ENCODE measurements at places on chromosomes 6 and 20. TPM values are rescaled to one million over a fixed set of nuclear protein-coding genes. Genes with fewer than 3 reads are reported as not detected.

Gene ADTRP
- total RNA-seq, result not detected

Gene ANKRD66
- total RNA-seq, result not detected

- peak; percentile 48 for DNase-seq
Observed at GRCh38 chr6:135811644-135812526, 39.6 kb upstream of the PDE7B start.

- DNase-seq, result no peak
Observed at GRCh38 chr20:36311854-36312723, 6.0 kb downstream of the DLGAP4 start.

GRCh38 chr6:21305893-21306332 lies 287.6 kb upstream of the SOX4 start:
- no peak for DNase-seq

DNA sequence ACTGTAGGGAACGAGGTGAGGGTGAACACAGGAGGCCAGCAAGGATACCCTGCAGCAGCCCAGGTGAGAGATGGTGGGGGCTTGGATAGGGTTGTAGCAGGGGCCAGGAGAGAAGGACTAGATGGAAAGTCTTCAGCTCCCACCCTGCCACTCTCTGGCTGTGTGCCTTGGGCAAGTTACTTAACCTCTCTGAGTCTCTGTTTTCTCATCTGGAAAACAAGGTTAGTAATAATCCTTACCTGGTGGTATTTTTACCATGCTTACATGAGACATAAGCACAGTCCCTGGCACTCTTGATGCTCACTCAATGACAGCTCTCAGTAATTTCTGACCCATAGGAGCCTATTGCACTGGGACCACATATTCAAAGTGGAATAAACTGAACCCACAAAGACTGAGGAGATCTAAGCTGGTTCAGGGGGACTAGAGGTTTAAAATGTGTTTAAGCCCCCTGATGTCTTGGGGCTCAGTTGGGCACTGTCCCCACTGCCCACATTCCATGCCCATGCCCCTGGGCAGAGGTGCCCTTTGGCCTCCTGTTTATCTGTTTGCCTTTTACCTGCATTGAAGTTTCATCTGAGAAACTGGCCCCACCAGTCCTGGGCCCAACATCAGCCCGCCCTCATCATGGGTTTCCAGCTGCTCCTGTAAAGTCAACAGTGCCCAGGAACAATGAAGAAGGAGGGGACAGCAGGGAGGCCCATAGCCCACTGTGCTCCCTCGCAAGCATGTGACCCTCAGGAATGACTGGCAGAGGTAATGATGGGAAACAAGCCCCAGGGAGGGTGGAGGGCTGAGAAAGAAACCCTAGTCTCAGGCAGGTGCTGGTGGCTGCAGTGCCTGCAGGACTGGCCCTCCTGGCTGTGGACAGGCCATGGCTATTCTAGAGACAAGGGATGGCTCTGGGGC lies 104.0 kb downstream of the VEGFA start:
- DNase-seq, result no peak

GRCh38 chr6:118651282-118652050 lies at the start of gene CEP85L:
Gene CEP85L (minus strand): TSS chr6:118651591. CDS start chr6:118651269, 322 bp downstream.
- peak; percentile 95 for DNase-seq

- DNase-seq, result no peak
Observed at GRCh38 chr6:225121-225721, 67.1 kb upstream of the DUSP22 start.

All from Right ventricle myocardium superior (tissue), 1 donor.